ENCODE measurements at places on chromosomes 4 and X.

GRCh38 chr4:118888666-118889311, at the start of gene SYNPO2:
Gene SYNPO2, plus strand, starts transcription at chr4:118888854. Its CDS starts 183 bp downstream, at chr4:118889037.
- DNase-seq: peak; percentile 48

DNA sequence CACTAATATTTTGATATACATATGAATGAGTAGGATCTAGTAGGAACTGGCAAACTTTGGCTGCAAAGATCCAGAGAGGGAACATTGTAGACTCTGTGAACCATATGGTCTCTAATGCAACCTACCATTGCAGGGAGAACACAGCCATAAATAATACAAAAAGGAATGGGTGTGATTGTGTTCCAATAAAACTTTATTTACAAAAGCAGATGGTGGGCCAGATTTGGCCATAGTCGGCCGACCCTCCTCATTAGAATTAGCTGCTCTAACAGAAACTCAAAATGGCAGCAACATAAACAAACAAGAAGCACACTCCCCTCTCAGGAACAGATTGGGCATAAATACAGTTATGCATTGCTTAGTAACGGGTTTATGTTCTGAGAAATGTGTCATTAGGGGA, 198.1 kb upstream of the RBPJ start:
- DNase-seq: no peak

GRCh38 chrX:154372612-154373022, 1.8 kb downstream of the FLNA start:
- DNase-seq: peak; percentile 89

DNA sequence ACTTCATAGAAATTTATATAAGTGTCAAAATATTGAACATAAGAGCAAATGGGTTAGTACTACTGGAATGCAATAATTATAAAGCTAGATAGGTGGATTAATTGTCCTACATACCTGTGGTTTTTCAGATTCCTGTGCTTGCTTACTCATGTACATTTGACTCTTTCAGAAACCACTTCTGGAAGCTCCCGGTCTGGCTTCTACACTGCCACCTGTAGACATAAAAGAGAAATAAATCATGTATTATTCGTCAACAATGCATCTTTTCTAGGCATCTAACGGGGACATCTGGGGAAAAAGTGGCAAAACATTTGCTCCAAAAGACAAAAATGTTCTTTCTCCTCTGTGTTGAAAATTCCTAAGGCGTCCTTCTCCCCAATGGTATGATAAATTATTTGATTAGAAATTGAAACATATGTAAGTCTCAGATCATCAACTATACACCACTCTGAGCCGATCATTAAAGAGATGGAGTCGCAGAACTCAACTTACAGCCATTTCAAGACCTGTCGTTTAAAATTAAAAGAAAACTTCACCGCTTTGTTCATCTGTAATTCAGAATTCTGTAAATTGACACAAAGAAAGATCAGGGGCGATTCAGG, 648.7 kb upstream of the DIPK2B start:
- peak; percentile 73 for DNase-seq

DNA sequence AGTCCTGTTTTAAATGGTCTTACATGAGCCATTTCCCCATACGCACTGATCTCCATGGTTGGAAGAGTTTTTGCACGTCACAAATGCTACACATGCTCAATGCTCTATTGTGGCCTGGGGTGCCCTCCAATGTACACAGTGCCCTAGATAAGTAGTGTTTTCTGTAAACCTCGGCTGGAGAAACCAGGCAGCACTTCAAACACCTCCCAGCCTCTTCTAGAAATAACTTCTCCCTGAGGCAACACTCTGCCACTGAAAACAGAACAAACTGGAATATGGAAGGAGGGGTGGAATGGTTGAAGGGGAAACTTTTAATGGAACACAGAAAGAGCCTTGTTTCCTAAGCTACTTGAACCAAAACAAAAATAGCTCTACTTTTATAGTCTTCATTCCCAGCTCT, 123.9 kb upstream of the CBR4 start:
- no peak for DNase-seq

DNA sequence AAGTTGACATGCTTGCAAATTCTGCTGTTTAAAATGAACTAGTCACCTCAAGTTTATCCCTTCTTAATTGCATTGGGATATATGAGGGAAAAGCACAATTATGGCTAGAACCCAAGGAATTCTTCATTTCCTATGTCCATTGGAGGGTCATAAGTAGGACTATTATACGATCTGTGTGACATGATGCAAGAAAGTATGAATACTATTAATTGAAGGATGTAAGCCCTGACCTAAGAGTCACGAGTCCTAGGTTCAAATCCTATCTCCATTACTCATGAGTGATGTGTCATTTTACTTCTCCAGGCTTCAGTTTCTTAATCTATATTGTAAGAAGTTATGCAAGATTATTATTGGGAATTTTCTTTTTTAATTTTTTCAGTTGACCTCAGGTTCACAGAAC, 542.9 kb upstream of the GRIA3 start:
- no peak for DNase-seq

DNA sequence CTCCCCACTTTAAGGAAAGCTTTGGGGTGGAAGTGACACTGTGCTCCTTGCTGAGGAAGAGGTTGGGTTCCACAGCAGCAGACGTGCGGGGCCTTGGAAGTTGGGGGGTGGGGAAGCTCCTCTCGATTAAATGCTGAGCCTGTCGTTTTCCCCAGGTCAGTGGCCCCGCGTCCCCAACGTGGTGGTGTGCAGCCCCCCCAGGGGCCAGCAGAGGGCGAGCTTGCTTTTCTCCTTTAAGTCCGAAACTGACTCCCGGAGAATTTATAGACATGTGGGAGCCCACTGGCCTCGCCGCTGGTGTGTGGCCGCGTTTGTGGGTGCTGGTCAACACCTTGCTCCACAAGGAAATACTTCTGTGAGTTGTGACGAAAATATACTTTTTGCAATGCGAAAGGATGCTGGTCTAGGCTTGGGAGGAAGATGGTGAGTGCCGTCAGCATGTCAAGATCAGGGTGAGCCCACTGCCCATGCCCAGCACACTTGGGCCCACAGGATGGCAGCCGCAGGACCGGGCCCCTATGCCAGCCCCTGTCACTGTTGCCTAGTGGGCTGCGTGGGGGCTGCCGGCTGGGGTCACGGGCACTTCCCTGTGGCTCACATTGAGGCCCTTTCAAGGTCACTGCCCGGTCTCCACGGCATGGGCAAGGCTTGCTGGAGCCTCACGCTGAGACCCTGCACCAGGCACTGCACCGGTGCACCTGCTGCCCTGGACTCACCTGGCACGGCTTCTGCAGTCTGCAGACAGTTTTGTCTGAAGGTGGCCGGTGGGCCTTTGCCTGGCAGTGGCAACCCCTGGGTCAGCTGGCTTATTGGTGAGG, 9.4 kb downstream of the UVSSA start:
- no peak for DNase-seq

DNA sequence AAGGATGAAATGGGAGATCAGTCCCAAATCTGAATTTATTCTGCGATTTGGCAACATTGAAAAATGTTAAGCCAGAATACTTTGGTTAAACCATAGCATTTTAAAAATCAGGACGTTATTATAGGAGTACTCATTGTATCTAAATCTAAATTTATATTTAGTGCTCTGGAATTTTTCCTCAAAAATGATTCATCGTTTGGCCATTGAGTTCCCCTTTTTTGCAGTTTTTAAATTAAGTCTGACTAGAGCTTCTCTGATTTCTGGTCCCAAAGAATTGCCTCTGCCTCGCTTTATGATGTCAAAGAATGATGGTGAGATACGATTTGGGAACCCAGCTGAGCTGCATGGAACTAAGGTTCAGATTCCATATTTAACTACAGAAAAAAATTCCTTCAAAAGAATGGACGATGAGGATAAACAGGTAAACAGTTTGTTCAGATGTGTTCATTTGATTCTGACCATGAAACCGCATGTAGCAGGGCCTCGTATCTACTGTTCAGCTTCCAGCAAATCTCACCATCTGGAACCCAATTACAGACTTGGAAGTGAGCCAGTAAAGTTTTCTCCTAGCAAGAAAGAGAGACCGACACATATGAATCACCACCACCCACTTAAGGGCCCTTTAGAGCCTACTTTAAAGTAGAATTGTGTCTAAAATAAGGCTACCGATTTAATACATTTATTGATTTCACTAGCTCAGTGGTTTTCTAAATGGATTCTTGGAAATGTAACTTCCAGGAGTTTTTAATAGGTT, 75.6 kb downstream of the REPS2 start:
- no peak for DNase-seq

DNA sequence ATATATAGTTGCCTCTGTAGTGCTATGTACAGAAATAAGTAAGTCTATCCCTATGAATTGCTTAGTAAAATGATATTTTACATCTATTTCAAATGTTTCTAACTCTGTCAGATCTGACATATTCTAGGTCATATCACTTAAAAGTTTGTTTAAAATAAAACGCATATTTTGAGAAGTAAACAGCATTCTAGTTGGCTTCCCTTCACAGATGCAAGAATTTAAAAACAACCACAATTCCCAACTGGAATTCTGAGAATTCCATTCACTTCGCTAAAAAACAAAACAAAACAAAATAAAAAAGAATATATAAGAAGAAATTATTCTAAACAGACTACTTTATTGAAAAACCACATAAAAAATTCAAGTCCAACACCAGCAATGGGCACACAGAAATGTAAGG, 126.0 kb downstream of the PPP3CA start:
- no peak for DNase-seq

GRCh38 chr4:134867027-134867426, 665.4 kb upstream of the PABPC4L start:
- DNase-seq: no peak

GRCh38 chr4:173195109-173195508, 26.5 kb downstream of the GALNT7 start:
- DNase-seq: no peak

DNA sequence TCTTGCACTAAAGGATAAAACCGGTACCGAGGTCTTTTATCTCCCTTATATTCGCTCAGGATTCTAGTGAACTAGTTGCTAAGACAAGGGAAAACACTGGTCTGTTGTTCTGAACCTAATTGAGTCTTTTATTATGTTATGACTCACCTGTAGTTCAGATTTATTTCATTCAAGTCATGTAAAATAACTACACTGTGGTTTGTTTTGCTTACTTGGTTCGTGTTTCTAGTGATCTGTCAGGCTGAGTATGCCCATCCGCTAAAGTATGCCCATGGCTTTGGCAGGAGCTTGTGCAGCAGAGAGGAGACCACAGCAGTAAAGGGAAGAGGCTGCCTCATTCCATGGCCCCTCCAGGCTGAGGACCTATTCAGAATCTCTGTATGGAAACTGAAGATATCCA, 126.1 kb downstream of the AFF1 start:
- peak; percentile 83 for DNase-seq

- DNase-seq: no peak
Measured at GRCh38 chr4:96986816-96987215, 1146.9 kb downstream of the PDHA2 start.

GRCh38 chr4:105059337-105059736, 87.3 kb upstream of the TET2 start:
- no peak for DNase-seq

Data from Caki2 (cell line).